ENCODE measurements at places on chromosomes 7 and 10.
A peak's percentile ranks its signal among the peaks of the same experiment; 100 is the strongest.

- no peak for DNase-seq
Measured at GRCh38 chr10:133178357-133179127, 18.5 kb downstream of the KNDC1 start.

DNA sequence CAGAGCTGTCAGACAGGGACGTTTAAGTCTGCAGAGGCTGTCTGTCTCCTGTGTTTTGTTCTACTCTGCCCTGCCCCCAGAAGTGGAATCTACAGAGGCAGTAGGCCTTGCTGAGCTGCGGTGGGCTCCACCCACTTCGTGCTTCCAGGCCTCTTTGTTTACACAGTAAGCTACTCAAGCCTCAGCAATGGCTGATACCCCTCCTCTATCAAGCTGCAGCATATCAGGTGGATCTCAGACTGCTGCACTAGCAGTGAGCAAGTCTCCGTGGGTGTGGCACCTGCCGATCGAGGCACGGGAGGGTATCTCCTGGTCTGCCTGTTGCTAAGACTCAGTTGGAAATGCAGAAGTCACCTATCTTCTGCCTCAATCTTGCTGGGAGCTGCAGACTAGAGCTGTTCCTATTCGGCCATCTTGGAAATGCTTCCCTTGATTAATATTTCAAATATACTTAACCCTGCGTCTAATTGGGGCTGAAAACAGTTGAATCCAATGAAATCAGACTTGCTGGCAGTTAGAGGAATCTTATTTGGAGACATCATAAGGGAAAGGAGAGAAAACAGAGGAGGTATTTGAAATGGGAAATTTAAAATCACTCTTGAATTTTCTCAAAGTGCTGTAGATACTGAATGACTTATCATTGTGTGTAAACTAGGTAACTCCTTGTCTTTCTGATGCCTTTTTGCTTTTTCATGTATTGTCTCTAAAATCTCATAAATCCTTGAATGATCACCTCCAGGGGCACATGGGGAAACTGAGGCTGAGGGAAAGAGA, 13.8 kb upstream of the CYP3A5 start:
- peak; percentile 79 for DNase-seq

DNA sequence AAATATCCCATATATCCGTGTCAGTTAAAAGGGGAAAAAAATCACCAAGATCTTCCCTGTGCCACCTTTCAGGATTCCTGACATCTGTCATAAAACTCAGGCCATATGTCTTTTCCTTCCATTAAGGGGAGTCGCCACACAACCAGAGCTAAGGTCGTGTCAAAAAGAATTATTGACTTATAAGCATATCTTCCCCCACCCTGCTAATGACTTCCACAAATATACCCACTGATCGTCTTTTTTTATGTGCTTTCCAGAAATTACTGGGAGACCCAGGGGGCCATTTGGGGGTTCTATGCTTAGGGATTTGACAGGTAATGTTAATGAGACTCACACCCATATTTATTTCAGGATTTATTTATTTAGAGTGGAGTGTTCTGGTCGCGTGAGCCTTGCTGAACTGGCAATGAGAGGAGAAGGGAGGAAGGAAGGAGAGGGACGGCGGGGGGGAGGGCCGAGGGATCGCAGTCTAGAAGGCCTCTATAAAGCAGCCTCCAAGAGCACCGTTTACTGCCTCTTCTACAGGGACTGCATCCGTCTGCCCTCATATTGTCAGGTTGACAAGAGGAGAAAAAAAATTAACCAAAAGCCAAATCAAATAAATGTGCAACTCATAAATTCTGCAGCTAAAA, 135.7 kb upstream of the MGMT start:
- DNase-seq, result no peak

GRCh38 chr10:50333872-50334271, 82.6 kb upstream of the ASAH2 start:
- no peak for DNase-seq

- no peak for DNase-seq
Measured at GRCh38 chr10:68633816-68634466, 73.8 kb downstream of the TET1 start.

DNA sequence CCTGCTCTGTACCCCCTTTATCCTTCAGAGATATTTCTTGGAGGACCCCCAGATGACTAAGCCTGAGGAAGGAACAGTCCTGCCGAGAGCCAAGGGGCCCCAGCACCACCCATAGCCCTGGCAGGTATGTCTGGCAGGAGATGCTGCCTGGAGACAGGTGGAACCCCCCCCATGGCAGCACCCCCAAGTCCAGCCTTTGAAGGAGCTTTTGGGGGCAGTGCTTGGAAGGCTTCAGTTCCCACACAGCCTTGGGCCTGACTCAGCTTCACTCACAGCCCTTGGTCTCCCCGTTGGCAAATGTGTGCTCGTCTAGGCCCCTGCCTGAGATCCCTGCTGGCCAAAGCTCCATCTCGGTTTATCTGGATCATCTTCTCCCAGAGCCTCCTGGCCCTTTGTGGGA, 23.0 kb upstream of the PCBD1 start:
- no peak for DNase-seq

- DNase-seq, result no peak
Measured at GRCh38 chr7:9204571-9204970, 771.2 kb downstream of the NXPH1 start.

DNA sequence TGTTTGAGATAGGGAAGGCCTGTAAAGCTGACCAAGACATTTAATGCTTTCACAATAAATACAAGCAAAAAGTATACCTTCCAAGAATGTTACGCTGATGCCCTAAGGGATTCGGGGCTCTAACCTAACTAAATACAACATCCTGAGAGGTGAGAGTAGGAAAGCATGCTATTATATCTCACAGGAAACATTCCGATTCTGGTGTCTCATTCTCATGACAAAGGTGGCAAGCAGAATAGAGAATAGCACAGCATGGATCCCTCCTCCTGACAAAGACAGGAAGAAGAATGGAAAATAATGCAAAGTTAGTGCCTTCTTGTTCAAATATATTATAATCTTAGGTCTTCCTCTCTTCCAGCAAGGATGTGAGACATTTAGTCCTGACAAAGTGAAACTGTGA, 504.3 kb downstream of the TFEC start:
- DNase-seq, result no peak

DNA sequence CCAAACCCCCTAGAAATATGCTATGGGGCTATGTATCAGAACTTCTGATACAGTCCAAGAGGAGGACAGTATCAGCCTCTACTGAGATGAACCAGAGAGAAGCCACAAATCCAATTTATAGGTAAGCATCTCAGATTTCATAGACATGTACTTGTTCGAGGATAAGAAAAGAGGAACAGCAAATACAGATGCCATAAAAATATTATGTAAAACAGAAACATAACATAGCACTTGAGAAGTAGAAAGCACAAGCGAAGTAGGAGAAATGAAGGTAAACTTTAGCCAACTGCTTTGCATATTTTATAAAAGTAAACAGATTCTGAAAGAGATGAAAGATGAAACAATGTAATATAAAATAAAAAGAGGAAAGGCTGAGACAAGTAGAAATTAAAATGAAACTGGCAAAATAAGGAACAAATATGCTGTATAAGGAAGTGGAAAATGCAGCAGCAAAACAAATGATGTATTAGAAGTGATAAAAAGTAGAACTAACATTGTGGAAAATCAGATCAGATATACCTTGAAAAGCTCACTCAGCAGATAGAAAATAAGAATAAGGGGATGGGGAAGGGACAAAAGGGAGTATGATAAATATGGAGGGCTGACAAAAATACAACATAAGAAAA, 135.1 kb downstream of the SKAP2 start:
- no peak for DNase-seq

DNA sequence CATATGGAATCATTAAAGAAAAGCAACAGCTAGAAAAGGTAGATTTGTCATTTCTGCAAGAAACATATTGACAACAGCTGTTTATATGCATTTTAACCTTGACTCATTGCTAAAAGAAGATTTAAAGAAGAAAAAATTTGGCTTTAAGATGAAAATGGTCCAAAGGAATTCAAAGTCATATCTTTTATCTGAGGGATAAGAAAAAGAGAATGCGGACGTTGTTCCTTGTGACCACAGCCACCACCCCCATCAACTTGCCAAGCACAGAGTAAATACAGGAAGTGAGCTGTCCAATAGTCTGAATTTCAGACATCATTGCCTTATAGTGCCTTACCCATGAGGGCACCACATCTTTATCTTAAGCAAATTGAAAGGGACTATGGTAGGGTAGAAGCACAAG, 7.3 kb upstream of the CRPPA start:
- DNase-seq, result peak; percentile 38

Data from LoVo (cell line).